ENCODE measurements at places on chromosomes 1 and 21. TPM values are rescaled to one million over a fixed set of nuclear protein-coding genes. Genes with fewer than 3 reads are reported as not detected.

The LRRIQ3 gene
- total RNA-seq, result 1.5 TPM

The EPS8L3 gene
- not detected for total RNA-seq

DNA sequence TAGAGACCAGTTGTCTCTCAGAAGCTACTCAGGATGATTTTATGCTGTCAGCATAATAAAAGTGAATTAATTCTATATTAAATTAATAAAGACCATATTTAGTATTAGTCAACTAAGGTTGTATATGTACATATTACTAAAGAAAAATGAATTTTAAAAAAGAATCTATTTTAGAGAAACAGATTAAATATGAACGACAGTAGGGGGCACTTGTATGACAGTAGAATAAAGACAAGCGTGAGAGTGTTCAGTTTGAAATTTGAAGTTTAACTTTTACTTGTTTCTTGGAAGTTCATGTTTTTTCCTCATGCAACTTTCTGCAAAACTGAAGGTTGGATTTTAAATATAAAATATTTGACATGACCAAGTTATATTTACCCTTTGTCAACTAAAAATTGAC is 67.9 kb upstream of the MACF1 start:
- no peak for DNase-seq

DNA sequence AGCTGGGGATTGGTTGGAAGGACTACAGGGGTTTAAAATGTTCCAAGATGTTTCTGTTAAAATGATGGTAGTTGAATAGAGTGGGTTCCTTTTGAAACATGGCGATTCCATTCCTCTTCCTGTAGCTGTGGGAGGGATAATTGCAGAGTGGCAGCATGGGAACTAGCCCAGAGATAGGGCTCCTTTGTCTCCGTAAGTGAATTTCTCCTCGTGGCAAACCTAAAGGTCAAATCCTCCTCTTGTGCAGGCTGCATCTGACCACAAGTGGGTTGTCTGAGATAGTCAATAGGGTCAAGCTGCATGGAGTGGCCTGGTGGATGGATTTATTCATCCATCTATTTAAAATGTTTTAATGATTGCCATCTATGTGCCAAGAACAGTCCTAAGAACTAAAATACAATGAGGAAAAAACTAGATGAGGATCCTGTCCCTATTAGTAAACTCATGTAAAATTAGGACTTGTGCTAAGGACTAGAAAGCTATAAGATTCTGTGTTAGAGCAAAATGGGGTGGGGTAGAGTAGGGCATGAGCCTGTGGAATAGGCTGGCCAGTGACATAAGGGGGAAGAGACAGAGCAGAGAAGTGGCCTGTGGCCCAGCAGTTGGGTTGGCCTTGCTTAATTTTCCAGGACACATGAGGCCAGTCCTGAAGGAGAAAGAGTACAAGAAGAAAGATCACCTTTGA is 89.1 kb upstream of the IVNS1ABP start:
- no peak for DNase-seq

DNA sequence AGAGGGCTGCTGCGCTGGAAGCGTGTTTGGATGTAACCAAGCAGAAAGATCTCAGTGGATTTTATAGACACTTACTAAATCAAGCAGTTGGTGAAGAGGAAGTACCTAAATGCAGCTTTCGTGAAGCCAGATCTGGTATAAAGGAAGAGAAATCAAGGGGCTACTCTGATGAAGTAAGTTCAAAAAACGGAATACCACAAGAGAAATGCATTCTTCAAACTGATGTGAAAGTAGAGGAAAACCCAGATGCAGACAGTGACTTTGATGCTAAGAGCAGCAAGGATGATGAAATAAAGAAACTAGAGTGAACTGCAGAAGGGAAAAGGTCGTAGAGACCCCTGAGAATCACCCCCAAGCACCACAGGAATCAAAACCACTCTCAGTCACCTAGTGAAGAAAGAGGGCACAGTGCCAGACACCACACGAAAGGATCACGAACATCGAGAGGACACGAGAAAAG is 40.8 kb upstream of the NEXN start:
- DNase-seq, result no peak

- no peak for DNase-seq
Observed at GRCh38 chr21:42022091-42022430, 11.9 kb upstream of the ZBTB21 start.

The GUCA2A gene
- total RNA-seq, result not detected

DNA sequence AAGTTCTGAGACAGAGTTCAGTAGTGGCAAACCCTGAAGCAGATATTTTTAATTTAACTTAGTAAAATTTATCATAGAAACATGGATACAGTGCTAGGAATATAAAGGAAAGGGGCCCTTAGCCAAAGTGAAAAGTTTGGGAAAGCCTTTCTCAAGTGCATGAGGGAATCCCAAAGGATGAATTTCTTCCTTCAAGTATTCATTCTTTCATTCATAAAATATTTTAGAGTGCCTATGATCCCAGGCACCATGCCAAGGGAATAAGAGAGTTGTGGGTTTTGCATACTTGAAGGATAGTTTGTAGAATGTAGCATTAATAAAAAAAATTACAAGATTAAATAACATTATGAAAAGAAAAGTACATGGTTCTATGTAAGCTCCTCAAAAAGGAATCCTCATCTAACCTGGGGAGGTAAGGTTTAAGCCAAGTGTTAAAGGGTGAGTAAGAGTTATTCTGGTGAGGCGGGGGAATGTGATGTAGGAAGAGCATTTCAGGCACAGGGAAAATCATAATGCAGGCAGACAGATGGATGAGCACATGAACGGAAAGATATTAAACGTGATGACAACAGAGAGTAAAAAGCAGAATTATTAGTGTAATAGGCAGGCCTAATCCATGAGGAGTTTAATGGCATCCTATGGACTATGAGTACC is 40.4 kb upstream of the NTNG1 start:
- no peak for DNase-seq
